ENCODE measurements at places on chromosomes 3 and 15. TPM values are rescaled to one million over a fixed set of nuclear protein-coding genes. Genes with fewer than 3 reads are reported as not detected.

Gene CHRFAM7A
- total RNA-seq = not detected

Gene SLC22A13
- total RNA-seq = 0.63 TPM

Gene EEF1AKMT4
- total RNA-seq = 12.1 TPM

Gene ZNF860
- total RNA-seq = 4.7 TPM

Gene RGMA
- 4.5 TPM for total RNA-seq

Gene GMNC
- total RNA-seq = not detected

Gene RPL4
- total RNA-seq = 3,102 TPM

Gene ECE2
- not detected for total RNA-seq

Gene CCNB2
- total RNA-seq = 92.0 TPM

Gene CD200R1
- total RNA-seq = 0.11 TPM

Gene STAC
- total RNA-seq = not detected

Gene CADM2
- total RNA-seq = not detected

Gene SPTBN5
- 2.3 TPM for total RNA-seq

Gene ZMYND10
- total RNA-seq = 0.23 TPM

Gene STXBP5L
- not detected for total RNA-seq

Gene UMPS
- 62.9 TPM for total RNA-seq

Gene TMEM266
- total RNA-seq = 0.28 TPM

Gene CAMKV
- total RNA-seq = 15.6 TPM

Gene CTXN2
- total RNA-seq = not detected

Gene SSR3
- total RNA-seq = 177 TPM

Gene CYP19A1
- 0.77 TPM for total RNA-seq

Gene HIGD1A
- total RNA-seq = 112 TPM

Gene IRAK2
- total RNA-seq = 3.8 TPM

Gene CHL1
- total RNA-seq = not detected

Gene SAXO2
- 0.61 TPM for total RNA-seq

Gene ABHD2
- 63.0 TPM for total RNA-seq

Gene ALG1L2
- 1.0 TPM for total RNA-seq

Gene CHRNB4
- total RNA-seq = 1.3 TPM

Gene MOBP
- total RNA-seq = 0.27 TPM

Gene ITIH1
- total RNA-seq = not detected

Gene CFAP91
- not detected for total RNA-seq

Gene LTK
- 10.9 TPM for total RNA-seq

Gene SLC28A2
- total RNA-seq = 0.11 TPM

Gene SIAH2
- 31.8 TPM for total RNA-seq

Gene CD47
- 15.8 TPM for total RNA-seq

Gene PIF1
- total RNA-seq = 45.8 TPM

Gene CEMIP
- 0.07 TPM for total RNA-seq

Gene HCN4
- 0.29 TPM for total RNA-seq

Gene CFAP20DC
- 2.2 TPM for total RNA-seq

Gene CDCP1
- 25.0 TPM for total RNA-seq

Gene CCDC39
- total RNA-seq = not detected

Gene ITGA11
- not detected for total RNA-seq

Gene ZPLD1
- not detected for total RNA-seq

Gene C15orf39
- total RNA-seq = 56.8 TPM

Gene NR2E3
- total RNA-seq = not detected

Gene CATSPER2
- 1.4 TPM for total RNA-seq

Gene SKOR1
- not detected for total RNA-seq

Gene KLHL40
- not detected for total RNA-seq

Gene ANKRD63
- 0.28 TPM for total RNA-seq

All from Caco-2 (cell line).